ENCODE measurements at places on chromosomes 12 and 14.

DNA sequence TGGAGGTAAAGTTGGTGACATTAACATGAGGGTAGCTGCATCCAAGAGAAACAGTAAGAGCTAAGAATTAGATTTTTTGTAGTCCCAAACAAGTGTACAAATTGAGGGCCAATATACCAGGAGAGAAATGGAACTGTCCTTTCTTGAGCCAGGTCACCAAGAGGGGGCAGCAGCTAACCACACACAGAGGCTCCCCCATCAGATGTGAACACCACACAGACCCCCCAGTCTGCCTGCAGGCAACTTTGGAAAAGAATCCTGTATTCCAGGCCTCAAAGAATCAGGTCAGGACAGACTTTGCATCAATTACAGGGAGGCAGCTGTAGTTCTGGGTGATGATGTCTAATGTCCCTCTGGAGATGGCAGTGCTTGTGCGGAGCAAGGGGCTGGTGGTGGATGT is 77.9 kb downstream of the SPTB start:
- DNase-seq: no peak

- DNase-seq: no peak
Observed at GRCh38 chr12:53706080-53706479, 21.2 kb downstream of the CALCOCO1 start.

GRCh38 chr12:1300460-1300859 is 293.9 kb downstream of the FBXL14 start:
- DNase-seq: no peak

DNA sequence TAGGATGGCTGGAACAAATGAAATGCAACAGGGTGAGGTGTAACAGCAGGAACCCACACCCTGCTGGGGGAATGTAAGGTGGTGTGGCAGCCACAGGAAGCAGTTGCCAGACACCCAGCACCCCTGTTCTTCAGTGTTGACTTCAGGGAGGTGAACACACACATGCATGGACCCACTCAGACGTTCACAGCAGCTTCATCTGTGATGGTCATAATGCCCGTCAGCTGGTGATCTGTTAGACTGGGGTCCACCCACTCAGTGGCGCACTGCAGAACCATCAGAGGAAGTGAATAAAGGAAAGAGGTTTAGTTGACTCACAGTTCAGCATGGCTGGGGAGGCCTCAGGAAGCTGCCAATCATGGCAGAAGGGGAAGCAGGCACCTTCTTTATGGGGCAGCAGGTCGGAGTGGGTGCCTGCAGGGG is 22.7 kb upstream of the TEX22 start:
- peak; percentile 55 for DNase-seq

DNA sequence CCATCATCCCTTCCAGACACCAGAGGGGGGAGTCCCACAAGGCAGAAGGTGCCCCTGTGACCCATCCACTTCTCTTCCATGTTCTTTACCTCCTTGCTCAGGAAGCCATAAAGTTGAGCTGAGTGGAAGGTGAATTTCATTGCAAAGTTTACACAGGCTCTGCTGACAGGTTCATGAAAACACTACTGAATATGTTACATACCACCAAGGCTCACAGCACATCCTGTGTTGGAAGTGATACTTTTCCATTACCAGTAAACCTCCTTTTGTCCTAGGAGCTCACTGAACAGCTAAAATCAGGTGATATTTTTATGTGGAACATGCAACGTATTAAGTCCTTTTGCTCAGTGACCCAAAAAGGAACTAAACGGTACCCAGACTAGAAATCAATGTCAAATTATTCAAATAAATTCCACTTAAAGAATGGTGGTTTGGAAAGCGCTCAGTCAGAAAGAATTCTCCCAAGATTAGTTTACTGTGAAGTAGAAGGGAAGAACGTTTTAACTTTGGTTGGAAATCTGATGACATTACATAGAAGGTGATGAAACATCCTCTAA is 196.2 kb upstream of the NUDT4 start:
- DNase-seq: no peak

- DNase-seq: no peak
Observed at GRCh38 chr12:51005671-51006070, 20.5 kb downstream of the SLC11A2 start.

- no peak for DNase-seq
Observed at GRCh38 chr12:48739618-48740269, 23.2 kb upstream of the CCNT1 start.

GRCh38 chr12:92486443-92487137 is 216.2 kb upstream of the PLEKHG7 start:
- DNase-seq: no peak

- DNase-seq: peak; percentile 27
Observed at GRCh38 chr12:46267575-46267824, 1.3 kb downstream of the SLC38A1 start.

- no peak for DNase-seq
Observed at GRCh38 chr12:131090274-131091210, 136.8 kb downstream of the ADGRD1 start.

DNA sequence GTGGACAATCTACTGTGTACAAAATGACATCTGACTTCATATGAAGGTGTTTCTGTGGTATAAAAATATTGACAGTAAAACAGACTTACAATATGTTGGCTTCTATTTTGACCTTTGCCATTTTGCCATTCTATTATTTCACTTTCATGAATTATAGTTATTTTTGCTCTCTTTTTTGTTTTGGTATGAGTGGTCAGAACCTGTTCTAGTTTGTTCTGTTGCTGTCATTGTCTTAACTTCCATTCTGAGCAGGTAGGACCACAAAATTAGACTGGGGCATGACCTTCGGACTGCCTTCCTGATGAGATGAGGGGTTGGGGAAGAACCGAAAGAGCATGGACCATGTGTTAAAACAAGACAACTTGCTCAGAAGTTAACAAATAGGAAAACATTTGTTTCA is 36.5 kb upstream of the IFNG-AS1 start:
- no peak for DNase-seq

DNA sequence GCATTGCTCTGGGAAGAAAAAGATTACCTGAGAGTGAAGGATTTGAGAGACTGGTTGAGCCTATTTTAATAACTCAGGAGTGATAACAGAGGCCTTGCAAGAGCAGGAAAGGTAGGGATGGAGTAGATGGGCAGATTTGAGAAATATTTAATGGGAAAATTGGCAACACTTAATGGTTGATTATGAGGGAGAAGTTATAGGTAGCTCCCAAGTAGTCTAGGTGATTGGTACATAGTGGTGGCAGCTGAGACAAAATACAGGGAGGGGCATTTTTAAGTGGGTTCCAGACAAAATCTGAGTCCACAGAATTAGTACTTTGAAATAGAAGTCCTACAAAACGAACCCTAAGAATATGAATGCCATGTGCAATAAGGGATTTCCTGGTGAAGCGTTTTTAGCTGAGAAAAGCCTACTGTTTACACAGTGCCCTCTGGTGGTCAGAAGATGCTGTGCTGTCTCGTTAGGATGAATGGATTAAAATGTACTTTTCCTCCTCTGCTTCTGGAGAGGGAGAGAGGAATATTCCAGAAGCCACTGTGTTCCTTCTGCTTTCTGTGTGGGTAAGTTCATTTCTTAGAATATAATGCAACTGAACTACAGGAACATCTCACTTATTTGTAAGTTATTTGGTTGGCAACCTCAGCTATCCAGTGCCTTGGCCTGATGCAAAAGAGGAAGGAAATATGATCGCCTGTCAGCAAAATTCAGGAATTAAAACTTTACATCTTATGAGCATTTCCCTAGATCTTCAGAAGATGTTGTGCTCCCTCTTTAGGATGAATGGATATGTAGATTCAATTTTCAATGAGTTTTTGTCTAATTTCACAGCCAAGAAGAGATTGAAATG is 6.5 kb downstream of the ZBTB1 start:
- peak; percentile 44 for DNase-seq

DNA sequence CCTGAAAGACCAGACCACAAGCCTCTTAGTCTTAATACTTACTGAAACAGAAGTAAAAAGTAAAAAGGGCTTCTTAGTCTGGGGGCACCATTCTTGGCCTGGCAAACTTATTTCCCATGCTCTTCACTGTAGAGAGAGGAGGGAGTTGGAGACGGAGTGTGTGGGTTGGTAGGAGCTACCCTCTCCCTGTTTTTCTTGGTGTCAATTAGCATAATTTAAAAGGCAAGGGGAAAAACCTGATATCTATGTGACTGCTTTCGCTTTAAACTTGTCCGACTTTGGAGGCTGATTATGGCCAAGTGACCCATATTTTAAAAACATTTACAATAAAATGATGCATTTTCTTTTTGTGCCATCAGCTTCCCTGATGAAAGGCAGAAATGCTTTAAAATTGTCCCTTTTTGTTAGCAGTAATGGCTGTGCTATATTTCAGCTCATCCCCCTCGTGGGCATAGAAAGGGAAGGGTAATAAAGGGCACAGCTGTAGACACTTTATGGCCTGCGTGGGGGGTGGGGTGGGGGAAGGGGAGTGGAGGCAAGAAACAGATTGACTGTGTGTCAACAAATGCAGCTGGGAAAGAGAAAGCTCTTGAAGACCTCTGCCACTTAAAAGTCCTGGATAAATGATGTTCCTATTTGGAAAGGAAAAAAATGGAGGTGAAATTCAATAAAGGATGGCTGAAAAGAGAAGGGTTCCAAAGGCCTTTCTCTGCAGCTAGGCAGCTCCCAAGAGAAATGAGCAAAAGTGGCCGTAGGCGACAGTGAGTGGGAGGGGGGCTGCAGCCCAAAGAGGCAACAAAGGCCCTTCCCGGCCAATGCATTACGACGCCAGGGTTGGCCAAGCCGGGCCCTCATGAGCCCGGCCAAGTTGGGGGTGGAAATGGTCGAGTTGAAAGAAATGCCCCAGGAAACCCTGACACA is 57.5 kb upstream of the TMEM263 start:
- no peak for DNase-seq

DNA sequence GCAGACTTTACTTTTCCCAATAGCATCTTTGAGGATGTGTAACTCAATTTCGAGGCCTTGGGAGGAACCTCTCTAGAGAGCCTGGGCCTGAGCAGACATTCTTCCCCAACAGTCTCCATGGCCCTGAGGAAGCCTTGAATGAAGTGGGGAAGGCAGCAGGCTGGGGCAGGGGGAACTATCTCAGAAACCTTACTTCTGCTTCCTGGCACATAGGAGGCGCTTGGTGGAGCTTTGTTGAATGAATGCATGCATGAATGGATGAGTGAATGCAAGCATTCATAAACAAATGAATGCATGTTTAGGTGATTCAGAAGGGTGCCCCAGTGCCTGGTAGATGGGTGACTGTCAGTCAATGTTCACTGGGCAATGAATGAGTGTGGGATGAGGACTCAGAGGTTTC is 58.3 kb downstream of the GALNT16 start:
- DNase-seq: no peak

DNA sequence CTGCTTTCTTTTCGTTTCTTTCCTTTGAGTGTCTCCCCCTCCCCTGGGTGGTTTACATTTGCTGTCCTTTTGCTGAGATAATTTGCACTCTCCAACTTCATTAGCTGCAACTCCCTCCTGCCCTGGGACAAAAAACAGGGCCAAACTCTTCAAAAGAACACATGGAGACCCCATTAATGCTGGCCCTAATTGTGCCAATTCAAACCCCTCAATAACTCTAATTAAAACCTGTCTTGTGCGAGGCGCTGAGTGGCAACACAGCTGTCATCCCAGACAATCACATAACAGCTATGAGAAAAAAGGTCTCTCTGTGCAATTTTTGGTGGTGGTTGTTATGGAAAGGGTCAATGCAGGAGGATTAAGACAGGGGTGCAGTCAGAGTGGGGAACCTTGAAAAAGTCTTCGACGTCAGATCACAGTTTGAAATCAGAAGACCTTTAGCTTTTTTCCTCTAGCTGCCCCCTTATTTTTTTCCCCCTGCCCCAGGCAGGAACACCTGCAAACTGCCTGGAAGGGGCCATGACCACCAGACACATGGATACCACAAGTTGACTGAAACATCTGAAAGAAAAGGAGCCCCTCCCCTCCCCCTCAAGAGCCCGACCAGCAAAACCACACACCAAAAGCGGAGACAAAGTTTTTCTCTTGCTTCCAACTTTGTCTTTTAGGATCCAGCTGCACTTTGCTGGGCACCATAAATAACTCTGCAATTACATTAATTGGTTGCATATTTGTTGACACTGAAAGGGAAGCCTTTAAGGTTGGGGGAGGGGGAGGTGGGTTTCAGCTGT is 26.5 kb upstream of the SMOC1 start:
- DNase-seq: no peak

DNA sequence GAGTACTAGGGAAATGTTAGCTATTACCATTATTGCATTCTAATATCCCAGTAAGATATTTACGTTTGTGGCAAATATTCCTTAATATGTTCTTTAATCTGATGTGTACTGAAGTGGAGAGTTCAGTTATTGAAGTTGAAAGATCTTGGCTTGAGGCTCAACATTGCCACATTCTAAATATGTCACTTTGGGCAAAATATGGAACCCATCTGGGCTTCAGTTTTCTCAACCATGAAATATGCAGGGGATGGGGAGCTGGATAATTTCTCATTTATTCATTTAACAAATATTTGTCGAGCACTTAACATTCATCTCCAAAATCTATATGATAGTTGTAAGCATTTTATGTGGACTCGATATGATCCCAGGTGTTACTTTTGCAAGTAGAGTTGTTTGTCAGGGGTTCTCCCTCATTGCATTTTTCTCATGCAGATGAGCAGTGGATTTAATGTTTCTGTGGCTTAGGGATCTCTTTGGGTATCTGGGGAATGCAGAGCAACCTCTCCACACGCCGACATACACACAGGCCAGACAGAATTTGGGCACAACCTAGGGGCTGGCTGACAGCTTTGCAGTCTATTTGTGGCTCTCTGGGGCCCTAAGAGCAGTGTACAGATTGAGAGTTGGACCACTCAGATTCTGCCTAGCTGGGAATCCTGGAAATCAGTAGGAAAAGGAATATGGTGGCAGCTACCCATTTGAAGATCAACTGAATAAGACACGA is 26.6 kb upstream of the APPL2 start:
- DNase-seq: no peak

DNA sequence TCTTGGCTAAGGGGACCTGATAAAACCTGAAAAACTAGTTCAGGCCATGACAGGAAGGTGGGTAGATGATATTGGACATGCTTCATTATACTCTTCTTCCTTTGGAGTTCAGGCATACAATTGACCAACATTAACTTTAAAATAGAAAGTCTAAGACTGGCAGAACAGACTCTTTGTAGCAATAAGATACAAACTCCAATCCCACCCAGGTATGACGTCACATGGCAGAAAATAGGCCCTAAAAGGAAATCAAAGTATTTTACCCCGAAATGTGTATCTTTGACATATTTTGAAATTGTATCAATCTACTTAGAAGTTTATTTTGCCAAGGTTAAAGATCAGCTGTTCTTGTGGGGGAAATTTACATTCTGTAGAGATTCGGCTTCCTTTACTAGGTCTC is 198.1 kb upstream of the LRIG3 start:
- DNase-seq: no peak

GRCh38 chr14:96126783-96127271 is 77.8 kb upstream of the BDKRB2 start:
- peak; percentile 1 for DNase-seq

DNA sequence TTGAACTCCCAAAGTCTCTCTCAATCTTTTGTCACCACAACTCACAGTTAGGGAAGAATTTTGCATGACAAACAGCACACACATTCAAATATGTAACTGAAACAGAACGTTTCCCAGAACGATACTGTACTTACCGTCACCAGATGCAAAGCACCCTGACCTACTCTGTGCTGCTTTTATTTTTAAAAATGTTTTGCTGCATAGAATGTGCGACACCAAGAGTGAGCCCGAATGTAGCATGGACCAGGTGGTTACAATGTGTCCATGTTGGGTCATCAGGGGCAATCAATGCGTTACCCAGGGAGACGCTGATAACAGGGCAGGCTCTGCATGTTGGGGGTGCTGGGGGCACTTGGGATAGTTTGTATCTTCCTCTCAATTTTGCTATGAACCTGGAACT is 14.6 kb upstream of the EIF5 start:
- no peak for DNase-seq

GRCh38 chr12:80261403-80261802 is 162.1 kb downstream of the OTOGL start:
- no peak for DNase-seq

All from HL-60 (cell line).